Peyer's patch (tissue), 4 donors: ENCODE measurements at places on chromosomes 7 and 10. TPM values are rescaled to one million over a fixed set of nuclear protein-coding genes. Genes with fewer than 3 reads are reported as not detected.

The JAZF1 gene
- total RNA-seq, result 2.9 TPM

The SHTN1 gene
- 59.7 TPM for total RNA-seq

The TMEM243 gene
- total RNA-seq, result 48.9 TPM

The TAS2R3 gene
- 6.3 TPM for total RNA-seq

The SLC18A3 gene
- not detected for total RNA-seq

The FRG2B gene
- total RNA-seq, result not detected

The IFIT2 gene
- total RNA-seq, result 10.9 TPM

The CLRN3 gene
- 98.5 TPM for total RNA-seq

The LLCFC1 gene
- not detected for total RNA-seq

The SCIN gene
- 219 TPM for total RNA-seq

The NUP205 gene
- 24.9 TPM for total RNA-seq

The AUTS2 gene
- total RNA-seq, result 68.3 TPM

The CNPY1 gene
- total RNA-seq, result 0.40 TPM

The EPHA1 gene
- total RNA-seq, result 52.8 TPM
